NCI-H526 (cell line): ENCODE measurements at places on chromosomes 3 and 15.
A peak's percentile ranks its signal among the peaks of the same experiment; 100 is the strongest.

DNA sequence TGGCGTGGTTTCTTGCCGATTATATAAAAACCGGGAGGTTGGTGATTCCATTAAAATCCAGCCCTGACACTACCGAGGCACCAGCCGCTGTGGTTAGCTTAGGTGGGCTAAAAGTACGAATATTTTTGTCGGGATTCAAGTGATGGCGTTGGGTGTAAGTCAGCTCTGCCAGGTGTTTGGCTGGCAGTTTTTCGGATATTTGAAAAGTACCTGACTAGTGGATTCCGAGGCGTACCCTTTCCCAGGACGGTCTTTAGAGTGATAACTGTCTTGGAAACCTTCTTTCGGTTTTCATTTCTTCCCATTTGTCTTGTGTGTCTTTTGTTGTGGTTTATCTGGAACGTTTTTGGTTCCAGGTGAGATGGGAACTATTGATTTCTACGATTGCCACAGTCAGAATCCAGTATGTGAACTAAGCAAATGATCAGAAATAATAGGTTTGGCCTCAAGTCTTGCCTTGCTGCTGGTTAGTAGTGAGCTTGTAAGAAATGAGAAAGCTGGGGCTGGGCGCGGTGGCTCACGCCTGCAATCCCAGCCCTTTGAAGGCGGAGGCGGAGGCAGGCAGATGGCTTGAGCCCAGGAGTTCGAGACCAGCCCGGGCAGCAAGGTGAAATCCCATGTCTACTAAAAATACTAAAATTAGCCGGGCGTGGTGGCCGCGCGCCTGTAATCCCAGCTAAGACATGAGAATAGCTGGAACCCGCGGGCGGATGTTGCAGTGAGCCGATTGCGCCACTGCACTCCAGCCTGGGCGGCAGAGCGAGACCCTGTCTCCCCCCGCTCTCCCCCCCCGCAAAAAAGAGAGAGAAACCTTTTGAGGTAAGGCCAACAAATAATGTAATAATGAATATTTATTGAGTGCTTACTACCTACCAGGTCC, 1.4 kb downstream of the FYTTD1 start:
- DNase-seq: peak; percentile 43

- no peak for DNase-seq
Observed at GRCh38 chr3:65888980-65889706, 149.6 kb downstream of the MAGI1 start.

DNA sequence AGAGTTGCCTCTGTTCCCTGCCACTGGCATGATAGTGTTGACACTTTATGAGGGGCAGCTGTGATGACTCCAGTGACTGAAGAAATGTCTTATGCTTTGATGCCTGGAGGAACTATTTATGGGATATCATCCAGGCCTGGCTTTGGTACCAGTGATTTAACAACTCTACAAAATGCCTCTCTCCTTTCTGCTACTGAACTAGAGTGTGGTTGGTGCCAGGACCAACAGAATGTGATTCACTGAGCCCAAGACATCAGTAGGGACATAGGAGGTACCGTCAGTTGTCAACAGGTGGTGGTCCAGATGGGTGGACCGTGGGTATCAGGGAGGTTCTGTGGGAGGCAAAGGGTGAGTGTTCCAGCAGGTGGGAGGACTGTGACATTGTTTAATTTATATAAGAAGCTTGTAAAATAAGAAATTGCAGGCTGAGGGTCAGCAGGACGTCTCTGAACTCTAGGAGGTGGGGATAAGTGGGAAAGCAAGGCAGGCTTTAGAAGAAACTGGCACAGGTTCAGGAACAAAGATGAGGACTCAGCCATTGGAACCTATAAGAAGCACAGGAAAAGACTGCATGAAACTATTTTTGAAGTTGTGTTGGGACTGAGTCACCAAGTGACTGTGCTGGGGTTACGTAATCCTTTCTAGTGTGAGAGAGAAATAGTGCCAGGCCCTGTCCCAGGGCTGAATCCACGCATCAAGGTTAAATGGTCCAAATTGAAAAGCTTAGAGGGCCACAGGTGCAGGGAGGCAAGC, 28.5 kb upstream of the SLC7A14 start:
- DNase-seq: no peak

DNA sequence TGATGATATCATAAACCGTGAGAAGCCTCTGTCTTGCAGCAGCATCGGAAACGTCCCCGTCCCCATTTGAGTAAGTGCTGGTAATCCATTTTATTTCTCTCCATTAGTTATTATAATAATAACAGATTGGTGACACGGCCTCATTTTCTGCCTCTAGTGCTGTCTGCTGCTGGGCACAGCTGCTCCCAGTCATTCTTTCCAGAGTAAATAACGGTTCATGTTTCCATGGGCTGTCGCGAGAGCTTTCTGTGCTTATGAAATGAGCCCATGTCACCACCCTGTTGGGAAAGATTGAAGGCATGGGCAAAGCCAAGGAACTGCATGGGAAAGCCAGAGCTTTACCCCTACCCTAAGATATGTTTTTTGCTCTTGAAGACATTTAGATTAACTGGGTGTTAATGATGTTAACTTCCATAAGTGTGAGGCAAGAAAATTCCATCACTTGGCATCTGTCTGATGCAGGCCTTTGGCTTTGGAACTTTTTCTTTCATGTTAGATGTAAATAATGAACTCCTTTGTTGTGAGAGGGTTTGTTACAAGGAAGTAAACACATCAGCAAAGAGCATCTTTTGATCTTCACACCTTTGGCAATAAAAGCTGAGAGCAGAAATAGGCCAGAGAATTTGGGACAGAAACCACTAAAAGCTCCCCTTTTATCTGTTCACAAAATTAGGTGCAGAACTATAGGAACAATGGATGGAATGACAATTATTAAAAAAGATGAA, 141.8 kb downstream of the FILIP1L start:
- no peak for DNase-seq

- peak; percentile 61 for DNase-seq
Observed at GRCh38 chr3:172709774-172710663, 848 bp downstream of the NCEH1 start.

DNA sequence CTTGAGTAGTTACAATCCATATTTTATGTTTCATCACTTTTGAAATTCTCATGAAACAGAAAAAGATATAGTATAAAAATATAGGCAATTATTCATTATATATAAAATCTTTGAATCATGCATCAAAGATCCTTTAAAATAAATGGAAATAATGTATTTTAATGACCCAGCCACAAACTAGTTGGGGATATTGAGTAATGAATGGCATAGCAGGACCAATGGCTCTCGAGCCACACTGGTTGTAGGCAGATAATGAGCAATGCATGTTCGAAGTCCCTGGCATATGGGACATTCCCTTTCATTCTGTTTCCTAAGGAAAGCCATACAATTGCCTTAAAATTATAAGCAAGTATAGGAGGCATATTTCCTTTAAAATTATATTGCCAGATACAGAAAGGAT, 107.4 kb upstream of the IL12A start:
- no peak for DNase-seq

DNA sequence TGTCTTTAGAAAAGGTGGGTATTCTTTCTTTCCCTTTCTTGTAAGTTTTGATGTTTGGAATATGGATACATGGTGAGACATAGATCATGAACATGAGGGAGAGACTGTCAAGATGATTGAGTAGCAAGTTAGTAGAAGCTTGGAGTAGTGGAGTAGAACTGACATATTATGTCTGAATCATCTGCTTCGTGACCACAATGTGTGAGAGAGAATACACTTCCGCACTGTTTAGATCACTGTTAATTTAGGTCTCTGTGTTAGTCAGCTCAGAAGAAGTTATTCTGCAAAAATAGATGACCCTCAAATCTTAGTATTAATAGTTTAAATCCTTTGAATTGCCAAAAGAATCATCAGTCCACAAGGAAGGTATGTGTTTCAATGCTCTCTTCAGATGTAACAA, 151.0 kb downstream of the OXSM start:
- DNase-seq: no peak

- peak; percentile 82 for DNase-seq
Observed at GRCh38 chr15:89971592-89971997, 29.5 kb upstream of the ZNF710 start.

GRCh38 chr15:55289011-55289745, 435 bp downstream of the RAB27A start:
- peak; percentile 41 for DNase-seq

DNA sequence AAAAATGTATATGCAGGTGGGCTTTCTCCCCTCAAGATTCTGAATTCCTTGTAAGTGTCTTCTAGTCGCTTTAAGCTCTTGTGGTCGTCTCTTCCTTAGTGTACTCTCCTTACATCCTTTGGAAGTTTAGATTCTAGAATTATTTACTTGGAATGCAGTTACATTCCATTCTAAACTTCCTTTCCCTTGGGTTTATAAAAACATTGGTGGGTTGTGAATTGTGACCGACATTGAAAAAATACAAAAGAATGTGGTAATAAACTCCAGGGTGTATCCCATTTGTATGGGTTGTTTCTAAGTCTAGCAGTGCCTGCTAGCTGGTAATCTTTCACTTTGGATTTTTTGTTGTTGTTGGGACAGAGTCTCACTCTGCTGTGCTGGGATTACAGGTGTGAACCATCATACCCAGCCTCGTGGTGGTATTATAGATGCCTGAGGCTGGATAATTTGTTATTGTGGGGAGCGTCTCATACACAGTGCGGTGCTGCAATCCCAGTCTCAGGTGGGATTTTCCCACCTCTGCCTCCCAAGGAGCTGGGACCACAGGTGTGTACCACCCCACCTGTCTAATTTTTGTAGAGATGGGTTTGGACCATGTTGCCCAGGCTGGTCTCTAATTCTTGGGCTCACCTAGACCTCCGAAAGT, 9.1 kb downstream of the CHD2 start:
- no peak for DNase-seq

GRCh38 chr3:72182206-72182605, 397.3 kb upstream of the PROK2 start:
- no peak for DNase-seq

DNA sequence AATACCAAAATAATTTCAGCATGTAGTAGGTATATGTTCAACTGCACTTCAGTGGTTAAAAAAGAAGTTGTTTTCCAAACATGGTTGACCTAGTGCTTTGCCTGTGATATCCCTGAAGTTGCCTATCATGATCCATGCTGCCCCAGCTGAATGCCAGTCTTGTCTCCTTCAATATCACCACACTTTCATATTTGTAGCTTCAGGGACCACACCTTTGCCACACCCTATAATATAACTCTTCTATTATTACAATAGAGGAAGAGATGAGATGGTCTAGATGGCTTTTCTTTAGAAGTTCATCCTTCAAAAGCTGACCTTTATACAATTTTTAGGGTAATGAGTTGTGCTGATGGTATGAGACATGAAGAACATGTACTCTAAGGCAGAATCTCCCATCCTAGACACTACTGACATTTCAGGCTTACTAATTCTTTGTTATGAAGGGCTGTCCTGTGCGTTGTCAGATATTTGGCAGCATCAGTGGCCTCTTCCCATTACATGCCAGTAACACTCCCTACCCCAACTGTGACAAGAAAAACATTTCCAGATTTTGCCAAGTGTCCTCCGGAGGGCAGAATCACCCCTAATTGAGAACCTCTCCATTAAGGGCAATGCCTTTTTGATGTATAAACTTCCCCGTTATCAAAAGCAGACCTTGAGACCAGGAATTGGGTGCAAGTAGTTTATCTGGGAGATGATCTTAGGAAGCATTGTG, 76.2 kb upstream of the PLCL2 start:
- no peak for DNase-seq

DNA sequence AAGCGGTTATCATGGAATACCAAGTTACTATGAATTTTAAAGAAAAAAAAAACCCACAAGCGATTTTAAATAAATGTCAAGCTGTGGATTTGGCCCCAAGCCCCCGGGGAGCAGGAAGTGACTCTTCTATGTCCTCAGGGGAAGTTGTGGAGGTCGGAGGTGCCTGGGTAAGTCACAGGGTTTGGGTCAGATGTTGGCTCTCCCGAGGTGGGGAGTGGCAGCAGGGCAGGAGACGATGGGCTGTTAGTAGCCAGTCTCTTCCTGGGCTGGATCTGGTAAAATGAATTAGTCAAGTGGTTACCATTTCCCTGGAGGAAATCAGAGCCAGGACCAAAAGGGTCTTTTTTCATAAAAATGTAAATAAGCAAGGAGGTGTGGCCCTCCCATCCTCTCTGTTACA, 316.7 kb downstream of the TLE3 start:
- no peak for DNase-seq
